ENCODE measurements at places on chromosomes 2 and 18. TPM values are rescaled to one million over a fixed set of nuclear protein-coding genes. Genes with fewer than 3 reads are reported as not detected.
A peak's percentile ranks its signal among the peaks of the same experiment; 100 is the strongest.

- DNase-seq: no peak
These were observed 27.8 kb upstream of the COPS8 start for GRCh38 chr2:237057893-237058300.

- DNase-seq: peak; percentile 85
These were observed at the start of gene CABYR for GRCh38 chr18:24138789-24139616. Gene CABYR (plus strand): TSS chr18:24139062. CDS start chr18:24143115, 4,053 bp downstream.

GRCh38 chr2:229634601-229635370 is 79.6 kb downstream of the DNER start:
- DNase-seq: no peak

DNA sequence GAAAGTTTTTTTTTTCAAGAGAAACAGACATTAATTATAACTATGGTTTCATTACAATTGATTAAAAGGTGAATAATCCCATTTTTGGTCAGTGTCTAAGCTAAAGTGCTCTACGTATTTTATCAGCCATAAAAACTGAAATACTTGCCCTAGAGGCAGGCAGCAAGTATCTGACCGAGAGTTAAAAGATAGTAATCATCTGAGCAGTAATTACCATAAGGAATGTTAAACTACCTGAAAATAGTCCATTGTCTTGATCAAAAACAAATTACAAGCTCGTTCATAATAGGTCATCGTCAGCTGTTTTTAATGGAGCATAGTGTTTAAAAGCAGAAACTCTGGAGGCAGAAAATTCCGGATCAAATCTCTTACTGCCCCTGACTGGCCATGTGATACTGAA is 105.7 kb upstream of the ZEB2 start:
- no peak for DNase-seq

GRCh38 chr2:173053043-173053699 is 22.5 kb upstream of the MAP3K20 start:
- DNase-seq: no peak

DNA sequence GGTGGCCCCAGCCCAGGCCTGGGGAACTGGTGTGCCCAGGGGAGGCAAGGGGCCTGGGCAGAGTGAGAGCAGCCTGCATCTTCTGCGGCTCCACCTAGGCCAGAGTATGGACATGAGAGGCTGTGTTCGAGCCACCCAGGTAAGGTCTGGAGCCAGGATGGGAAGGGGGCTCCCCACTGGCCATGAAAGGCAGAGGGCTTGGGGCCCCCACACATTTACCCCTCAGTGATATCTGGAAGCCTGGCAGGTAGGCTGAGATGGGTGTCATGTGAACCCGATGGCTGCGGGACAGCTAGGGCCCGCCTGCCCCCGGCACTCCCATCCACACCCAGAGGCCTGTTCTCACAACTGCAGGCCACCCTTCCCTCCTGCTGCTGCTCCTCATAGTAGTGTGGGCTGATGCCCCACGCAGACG is 13.2 kb downstream of the ADRA2B start:
- no peak for DNase-seq

GRCh38 chr2:64086347-64087082 is 57.7 kb downstream of the PELI1 start:
- no peak for DNase-seq

DNA sequence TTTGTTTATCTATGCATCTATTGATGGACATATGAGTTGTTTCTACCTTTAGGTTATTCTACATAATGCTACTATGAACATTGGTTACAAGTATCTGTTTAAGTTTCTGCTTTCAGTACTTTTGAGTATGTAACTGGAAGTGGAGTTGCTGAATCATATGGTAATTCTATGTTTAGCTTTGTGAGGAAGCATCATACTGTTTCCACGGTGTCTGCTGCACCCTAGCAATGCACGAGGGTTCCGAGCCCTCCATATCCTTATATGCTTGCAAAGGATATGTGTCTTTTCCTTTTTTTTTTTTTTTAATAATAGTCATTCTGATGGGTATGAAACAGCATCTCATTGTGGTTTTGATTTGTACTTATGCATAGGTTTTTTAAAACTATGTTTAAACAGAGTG is 83.7 kb downstream of the FMNL2 start:
- peak; percentile 50 for DNase-seq

DNA sequence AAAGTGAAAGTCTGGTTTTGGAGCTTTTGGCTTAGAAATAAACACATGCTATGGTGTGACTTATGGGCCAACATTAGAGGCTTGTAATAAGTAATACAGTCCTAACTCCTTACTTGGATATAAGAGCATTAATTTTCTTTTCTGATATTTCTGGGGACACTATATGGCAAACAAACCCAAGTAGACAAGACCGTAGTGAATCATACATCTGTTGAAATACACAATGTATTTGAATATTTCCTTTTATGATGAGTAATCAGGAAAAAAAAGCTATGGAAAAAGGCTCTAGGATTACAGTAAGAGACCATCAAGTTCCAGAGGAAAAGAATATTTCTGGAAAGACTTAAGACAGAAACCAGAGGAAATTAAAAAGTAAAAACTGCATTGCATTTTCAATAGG is 146.0 kb upstream of the CYP26B1 start:
- DNase-seq: peak; percentile 65

DNA sequence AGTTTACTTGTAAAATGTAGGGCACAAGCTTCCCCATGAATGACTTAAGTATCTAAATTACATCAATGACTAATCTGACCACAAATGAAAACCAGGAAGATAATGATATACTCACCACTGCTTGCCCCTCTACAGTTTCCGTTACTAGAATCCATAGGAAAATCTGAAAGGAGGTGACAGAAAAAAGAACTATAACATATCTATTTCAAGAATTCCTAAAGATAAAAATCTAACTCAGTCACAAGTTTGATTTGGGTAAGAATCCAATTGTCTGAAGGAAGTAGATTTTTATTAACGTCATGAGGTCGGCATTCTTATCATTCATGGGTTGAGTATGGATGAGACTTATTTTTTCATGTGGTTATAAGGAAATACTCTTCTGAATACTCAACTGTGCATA is 7.8 kb downstream of the FRZB start:
- DNase-seq: no peak

DNA sequence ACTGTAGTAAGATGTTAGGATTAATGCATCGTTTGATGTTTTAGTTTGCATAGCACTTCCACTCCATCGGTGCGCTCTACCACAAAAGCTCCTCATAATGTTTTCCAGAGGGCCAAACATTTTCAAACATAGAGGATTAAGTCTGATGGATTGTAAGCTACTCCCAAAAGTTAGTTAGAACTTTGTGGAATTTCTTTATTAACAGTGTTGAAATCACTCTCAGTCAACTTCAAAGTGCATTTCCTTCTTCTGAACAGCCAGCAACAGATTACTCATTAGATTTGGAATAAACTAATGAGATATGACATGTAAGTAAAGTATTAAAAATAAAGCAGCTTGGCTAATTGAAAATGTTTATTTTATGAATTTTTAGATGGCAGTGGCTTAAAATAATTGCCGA is 30.1 kb upstream of the CTAGE1 start:
- DNase-seq: no peak

- no peak for DNase-seq
These were observed 234.4 kb upstream of the RGPD4 start for GRCh38 chr2:107592280-107592624.

DNA sequence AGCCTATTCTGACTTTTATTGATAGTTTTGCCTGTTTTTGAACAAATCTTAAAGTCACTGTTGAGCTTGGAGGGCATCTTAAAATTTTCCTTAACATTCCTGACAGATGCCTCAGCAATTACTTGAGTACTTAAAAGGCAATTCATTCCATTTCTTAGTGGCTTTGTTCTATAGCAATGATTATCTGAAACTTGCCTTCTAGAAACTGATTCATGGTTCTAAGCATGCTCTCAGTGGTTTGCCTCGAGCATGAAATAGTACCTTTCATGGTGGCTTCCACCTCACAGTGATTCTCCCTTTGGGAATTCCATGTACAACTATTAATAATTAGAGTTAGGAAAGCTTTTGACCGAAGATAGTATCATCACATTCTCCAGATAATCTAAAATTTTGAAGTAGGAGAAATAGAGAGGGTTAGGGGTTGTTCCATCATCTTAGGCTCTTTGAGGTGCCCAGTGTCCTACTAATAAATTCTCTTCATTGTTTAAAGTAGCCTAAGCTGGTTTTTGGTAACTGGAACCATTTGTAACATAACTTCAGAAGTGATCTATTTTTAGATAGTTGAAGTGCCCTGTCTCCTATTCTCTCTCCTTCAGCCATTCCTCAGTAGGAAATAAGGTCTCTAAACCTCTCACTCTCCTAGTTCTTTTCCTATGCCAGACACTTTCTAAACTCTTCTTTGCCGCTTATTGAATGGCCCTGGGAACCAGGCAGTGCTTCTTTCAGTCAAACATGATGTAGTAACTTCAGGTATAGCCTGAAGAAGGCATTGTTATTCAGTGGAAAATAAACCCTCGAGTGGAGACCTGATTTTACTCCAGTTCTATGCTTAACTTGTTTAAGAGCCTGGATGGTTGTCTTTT is 156.1 kb downstream of the HAUS1 start:
- DNase-seq: peak; percentile 96

DNA sequence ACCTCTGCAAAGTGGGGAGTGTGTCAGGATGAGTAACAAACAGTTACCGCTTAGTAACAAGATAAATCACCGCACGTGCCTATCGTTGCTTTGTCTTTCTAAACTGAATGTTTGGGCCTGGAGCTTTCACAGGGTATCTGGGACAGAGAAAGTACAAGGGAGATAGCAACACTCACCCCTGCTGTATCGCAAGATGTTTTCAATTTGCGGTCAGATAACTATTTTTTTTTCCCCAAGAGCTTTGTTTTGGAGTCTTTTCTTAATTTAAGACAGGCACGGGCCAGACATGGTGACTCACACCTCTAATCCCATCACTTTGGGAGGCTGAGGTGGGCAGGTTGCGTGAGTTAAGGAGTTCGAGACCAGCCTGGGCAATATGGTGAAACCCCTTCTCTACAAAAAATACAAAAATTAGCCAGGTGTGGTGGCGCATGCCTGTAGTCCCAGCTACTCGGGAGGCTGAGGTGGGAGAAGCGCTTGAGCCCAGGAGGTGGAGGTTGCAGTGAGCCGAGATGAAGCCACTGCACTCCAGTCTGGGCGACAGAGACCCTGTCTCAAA is 146.6 kb downstream of the GBX2 start:
- DNase-seq: peak; percentile 5

GRCh38 chr18:11721720-11722119 is 32.7 kb downstream of the GNAL start:
- no peak for DNase-seq

GRCh38 chr2:53998834-53999233 is 28.0 kb upstream of the PSME4 start:
- DNase-seq: no peak

DNA sequence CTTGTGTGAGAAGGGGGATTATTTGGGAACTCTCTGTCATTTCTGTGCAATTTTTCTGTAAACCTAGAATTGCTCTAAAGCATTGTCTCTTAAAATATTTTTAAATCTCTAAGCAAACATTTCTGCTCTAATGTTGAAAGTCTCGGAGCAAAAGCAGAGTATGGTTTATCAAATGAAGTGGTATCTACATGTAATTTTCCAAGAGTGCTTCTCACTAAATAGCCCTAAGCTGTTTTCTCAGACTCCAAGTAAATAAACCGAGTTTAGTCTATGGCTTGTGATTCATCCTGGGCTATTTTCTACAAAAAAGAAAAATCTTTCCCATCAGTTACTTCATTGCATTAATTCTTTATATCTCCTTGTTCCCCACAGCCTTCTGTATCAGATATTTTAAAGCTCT is 90.8 kb downstream of the METTL4 start:
- no peak for DNase-seq

DNA sequence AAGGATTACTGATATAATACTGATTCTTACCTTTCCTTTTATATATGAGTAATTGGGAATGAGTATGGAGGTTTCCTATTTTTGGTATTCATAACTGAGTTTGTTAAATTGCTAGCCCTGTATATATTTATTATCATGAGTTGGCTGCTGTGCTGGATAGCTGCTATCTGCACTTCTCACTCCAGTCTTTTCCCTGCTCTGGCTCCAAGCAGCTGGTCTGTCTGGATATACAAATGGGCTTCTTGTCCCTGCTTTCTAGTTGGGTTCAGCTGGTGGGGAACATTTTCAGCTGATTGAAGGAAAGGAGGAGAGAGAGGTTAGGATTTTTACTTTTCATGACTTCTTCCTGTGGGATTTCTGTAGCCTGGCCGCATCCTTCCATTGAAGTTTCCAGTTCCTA is 41.2 kb downstream of the AGFG1 start:
- peak; percentile 21 for DNase-seq

The CRIM1 gene
- 135 TPM for total RNA-seq

All from fibroblast of lung (primary cell).